T follicular helper cell (primary cell): ENCODE measurements at places on chromosomes 6 and 20.

GRCh38 chr6:159107451-159108260 lies 61.5 kb upstream of the FNDC1 start:
- DNase-seq, result peak; percentile 55

DNA sequence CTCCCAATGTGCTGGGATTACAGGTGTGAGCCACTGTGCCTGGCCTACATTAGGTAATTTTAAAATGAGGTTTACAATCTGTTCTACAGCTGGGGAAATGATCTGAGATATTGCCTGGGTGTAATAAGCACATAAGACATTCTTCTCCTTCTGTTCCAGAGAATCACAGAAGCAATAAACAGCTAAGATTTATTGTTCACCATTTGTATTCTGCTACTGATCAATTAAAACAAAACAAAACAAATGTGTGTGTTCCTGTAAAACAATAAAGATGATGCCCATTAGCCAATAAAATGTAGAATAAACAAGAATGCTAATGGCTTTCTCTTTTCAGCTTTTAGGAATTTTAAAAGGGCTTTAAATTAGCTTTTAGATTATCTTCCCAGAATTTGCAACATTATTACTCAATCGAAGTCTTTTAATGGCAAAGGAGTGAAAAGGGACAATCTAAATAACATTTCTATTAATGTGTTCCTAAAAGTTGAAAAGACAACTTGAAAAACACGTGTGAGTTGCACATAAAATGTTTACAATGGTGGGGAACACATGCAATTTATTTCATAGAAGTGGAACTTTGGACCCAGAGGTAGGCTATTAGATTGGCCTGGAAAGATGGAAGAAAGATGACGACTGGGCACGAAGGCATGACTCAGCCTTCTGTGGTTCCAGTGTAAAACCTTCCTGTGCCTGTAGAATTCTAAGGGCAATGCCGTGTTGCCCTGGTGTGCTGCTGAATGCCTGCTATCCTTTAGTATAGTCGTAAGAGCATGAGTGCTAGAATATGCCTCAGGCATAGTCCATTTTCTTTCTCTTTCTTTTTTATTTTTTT lies 29.0 kb upstream of the DEK start:
- DNase-seq, result no peak

DNA sequence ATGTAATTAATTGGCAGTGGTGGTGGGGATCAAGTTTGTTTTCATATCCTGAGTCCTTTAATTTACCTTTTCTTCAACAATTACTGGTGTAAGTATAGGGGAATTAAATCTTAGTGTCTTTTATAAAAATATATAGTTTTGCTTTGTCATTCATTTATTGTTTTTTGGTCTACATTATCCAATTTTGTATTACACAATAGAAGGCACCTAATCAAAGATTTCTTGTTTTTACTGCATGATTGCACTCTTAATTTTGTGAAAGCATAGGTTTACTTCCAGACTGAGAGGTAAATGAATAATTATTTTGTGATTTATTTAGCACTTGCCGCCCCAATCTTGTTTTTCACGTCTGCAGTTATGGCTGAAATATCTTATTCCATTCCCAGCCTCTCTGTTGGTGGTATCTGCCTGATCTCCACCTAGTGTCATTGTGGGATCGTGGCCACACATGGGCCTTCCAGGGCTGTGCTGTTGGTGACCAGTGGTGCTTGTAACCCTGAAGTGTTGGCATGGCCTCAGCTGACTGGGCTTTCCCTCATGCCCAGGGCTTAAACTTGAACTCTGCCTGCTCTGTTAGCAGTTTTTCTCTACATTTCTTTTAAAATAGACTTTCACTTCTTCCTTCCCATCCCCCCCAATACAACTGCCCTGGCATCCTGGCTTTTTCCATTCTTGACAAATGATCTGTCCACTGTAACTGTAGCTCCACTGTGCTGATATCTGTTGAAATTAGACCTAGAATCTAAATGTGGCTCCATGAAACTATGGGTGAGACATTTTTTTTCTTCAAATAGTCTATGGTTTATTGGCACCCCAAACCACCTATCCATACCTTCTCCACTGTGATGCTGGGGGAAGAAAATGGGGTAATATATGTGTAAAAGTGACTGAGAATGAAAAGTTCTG lies 24.8 kb downstream of the E2F3 start:
- DNase-seq, result no peak

DNA sequence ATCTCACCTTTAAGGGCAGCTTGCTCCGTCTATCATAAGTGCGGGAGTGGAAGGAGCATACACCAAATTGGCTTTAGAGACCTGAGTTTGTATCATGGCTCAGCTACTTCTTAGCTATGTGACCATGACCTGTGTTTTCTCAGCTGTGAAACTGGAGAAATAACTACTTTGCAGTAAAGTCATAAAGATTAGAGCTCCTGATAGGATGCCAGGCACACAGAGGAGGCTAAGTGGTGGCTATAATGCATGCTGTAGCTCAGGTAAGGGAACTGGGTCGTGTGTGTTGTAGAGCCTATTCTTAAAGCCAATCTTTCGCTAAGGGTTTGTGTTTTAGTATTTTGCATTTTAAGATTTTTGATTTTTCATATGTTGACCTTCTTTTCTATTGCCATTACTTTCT lies 451.5 kb upstream of the MAN1A1 start:
- DNase-seq, result no peak

DNA sequence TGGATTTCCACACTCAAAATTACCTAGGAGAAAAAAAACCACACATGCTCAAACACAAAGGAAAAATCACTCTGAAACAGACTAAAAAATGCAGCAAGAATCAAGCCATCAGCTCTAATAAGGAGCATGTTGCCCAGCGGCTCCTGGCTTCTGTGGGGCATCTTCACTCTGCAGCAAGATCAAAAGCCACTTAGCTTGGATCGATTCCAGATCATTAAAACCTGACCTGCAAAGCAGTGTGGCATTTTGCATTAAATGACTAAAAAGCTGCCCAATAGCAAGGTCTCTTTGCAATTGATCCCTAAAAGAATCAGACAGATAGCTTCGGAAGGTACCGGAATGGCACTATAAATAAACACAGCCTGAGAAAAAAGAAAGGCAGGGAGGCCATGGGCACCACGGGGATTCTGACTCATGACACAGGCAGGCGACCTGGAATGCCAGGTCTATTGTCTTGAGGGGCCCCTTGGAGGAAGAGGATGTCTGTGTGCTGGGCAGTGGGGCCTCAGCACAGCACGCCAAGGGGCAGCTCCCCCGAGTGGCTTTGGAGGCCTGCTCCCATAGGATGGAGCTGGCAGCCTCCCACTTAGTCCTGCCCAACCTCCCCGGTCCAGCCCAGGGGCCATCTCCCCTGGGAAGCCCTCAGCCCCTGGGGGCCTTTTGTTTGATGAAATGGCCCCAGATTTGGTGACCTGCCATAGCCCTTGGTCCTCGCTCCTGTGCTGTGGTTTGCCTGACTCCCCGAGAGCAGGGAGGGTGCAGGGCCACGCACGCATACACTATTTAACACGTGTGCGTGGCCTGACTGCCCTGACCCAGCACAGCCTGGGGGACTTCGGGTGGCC lies 7.6 kb downstream of the LEMD2 start:
- no peak for DNase-seq

DNA sequence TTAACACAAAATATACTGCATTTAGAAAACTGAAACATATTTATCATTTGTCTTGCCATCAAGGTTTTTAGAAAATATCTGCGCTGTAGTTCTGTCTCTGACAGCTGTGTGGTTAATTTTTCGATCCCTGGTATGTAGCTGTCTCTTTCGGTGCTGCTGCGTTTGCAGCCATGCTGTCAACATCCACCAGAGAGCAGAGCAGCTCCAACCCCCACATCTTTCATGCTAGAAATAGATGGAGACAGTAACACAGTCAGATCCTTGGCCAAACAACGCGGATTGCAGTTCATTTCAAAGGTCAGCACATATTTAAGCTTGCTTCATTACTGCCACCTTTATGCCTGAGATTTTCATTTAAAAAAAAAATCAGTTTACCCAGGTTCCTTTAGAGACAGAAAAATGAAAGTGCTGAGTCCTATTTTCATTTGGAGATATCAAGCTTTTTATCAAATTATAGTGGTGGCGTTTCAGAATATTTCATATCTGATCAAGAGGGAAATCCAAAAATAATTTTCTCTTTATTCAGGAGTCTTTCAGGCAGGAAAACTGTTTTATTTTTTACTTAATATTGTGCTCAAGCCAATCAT lies 157.7 kb upstream of the MMS22L start:
- no peak for DNase-seq

GRCh38 chr6:53828215-53828614 lies 33.4 kb downstream of the LRRC1 start:
- no peak for DNase-seq

DNA sequence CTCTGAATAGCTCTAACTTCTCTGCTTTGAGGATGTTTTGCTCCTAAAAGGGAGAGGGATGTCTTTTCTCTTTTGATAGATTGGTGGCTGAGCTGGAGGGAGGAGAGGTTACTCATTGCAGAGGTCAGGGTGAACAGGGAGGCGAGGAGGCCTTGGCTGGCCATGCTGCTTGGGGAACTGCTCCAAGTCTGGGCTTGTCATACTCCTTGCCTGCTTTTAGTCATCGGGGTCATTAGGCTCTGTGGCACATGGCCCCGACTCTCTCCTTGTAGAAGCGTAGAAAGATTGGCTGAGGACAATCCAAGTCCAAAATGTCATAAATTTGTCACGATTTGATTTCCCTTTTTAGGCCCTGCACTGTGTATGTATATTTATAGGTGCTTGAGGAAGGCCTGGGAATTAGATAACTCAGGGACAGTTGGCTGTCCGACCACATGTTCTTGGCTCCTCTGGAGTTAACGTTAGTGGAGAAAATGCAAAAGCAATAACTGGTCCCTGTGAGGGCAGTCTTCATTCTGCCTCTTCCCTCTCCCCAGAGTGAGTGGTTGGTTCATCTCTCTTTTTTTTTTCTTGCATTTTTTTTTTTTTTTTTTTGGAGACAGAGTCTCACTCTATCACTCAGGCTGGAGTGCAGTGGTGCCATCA lies 160.1 kb downstream of the SCP2D1 start:
- no peak for DNase-seq
